ENCODE measurements at places on chromosomes 5 and 9. TPM values are rescaled to one million over a fixed set of nuclear protein-coding genes. Genes with fewer than 3 reads are reported as not detected.

Gene DIRAS2
- total RNA-seq: 0.77 TPM

Gene TLR4
- total RNA-seq: 1.3 TPM

- no peak for DNase-seq
Measured at GRCh38 chr5:109196087-109196822, 213.5 kb downstream of the PJA2 start.

- DNase-seq: no peak
Measured at GRCh38 chr5:33601881-33602280, 161.1 kb downstream of the TARS1 start.

DNA sequence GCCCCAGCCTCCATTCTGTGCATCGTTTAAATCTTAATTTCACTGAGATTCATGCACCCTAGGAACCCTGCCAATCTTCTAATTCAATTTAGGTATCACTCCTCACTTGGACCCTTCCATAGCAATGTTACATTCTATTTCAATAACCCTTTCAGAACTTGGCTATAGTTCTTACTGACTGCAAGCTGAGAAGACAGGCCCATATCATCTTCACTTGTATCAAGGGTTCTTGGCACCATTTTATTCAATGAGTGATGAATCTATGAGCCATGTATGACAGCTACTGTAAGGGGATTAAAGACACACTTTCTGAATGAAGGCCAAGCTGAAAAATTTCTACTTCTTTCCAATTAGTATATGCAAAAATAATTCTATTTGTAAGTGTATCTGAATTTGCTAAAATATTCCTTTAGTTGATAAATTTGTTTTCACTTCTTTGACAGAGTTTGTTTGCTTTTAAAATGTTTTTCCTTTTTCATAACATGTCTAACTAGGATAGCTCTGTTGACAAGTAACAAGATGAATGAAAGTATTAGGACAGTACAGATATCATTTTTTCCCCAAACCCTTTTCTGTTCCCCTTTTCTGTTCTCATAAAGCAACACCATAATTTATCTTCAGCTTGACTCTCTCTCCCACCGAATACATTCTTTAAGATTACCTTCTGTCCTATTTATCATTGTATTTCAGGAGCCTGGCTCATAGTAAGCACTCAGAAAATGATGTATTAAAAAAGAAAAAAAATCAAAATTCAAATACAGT, 9.6 kb downstream of the ITGA2 start:
- no peak for DNase-seq

- no peak for DNase-seq
Measured at GRCh38 chr5:4058899-4059298, 463.3 kb downstream of the IRX1 start.

DNA sequence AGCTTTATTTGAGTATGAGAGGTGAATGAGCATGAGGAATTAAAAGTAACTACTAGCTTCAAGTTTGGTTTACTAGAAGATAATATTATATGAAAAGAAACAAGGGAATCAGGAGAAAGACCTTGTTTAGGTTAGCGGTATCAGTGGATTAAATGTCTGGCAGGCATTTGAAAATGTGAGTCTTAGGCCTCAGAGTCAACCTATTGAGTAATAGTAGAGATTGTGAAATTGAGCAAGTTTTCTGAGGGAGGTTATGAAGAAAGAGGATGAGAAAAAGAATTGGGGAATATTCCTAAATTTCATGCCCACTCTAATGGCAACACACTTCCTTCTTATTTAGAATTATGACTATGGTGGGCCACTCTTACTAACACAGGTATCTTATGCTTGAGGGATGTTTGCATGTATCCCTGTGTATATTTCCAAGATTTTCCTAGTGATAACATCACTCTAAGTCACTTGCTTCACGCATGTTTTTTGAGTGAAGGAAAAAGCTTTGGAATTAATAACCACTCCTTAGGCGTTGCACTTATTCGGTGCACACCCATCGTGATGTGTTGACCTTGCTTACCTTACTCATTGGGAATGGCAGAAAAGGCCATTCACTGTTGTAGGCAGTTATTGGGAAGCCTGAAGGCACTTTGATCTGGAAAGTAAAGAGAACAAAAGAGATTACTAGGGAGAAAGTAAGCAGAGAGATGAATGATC, 8.2 kb upstream of the ELL2 start:
- DNase-seq: no peak

All from neural crest cell (in vitro differentiated cells).